Activated B cell treated with CpG ODN at 0.5 μM for 24 hours (primary cell): ENCODE measurements at places on chromosomes 7 and 10.

GRCh38 chr7:36760856-36761762, 36.8 kb upstream of the AOAH start:
- no peak for DNase-seq

GRCh38 chr7:2299870-2300512, 14.2 kb downstream of the SNX8 start:
- DNase-seq = no peak

DNA sequence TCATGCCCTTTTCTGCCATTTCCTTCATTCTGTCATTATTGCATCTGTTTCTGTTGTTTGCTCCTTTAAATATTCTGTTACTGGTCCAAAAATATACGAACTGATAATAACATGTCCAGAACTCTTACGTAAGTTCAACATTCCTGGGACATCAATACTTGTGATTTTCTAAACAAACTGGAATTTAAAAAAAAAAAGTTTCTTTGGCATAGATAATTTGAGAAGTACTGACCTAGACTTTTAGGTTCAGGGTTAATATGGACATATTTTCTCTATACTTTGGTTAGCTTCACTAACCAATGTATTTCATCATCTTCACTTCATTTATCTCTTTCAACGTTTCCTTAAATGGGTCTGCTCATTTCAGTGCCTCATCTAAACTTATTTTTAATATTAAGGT, 147.3 kb downstream of the JMJD1C start:
- no peak for DNase-seq

DNA sequence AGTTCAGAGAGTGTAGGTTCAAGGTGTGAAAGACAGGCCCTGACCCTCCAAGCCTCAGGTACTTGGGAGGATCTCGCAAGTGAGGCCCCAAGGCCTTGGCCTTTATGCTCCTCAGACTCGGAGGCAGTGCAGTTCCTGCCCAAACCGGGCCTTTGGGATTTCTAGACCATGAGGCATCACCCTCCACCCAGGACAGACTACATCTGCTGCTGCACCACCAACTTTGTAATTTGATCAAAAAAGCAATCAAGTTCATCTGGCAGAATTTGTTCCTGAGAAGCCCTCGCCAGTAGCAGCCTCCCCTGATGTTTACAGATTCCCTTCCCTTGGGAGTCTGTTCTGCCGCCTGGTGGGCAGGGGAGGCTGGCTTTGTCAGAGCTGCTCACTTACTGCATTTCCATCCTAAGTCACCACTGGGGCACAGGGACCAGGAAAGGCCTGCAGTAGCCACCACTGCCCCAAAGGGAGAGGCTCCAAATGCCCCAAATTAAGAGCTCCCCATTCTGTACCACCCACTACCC, 2.1 kb downstream of the CAMK2G start:
- no peak for DNase-seq

GRCh38 chr7:82263920-82264782, 179.4 kb downstream of the CACNA2D1 start:
- no peak for DNase-seq
